T follicular helper cell (primary cell): ENCODE measurements at places on chromosomes 12 and 14.

GRCh38 chr14:73797543-73798265 is 53.9 kb upstream of the PTGR2 start:
- DNase-seq: no peak

- DNase-seq: no peak
These were observed 597 bp downstream of the RNF31 start for GRCh38 chr14:24147761-24148428.

DNA sequence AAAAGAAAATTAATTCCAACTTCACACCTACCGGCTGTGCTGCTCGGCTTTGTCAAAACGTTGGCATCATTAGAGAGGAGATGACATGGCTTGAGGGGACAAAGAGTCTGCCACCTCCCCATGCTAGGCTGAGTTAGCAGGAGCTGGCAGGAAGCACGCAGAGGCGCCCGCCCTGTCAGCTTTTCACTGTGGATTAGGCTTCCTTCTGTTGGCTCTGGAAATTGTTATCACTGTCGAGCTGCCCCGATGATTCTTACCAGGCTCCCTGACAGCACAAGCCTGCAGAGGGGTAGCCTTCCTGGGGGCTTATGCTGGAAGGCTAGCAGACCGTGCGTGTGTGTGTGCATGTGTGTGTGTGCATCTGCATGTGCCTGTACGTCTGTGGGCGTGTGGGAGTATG is 490.9 kb upstream of the TBX3 start:
- DNase-seq: no peak

GRCh38 chr12:53267999-53268629 is at the start of gene ESPL1:
TSS of gene ESPL1 (plus strand) at chr12:53268299. CDS start at chr12:53268767, 468 bp downstream.
- DNase-seq: peak; percentile 71

DNA sequence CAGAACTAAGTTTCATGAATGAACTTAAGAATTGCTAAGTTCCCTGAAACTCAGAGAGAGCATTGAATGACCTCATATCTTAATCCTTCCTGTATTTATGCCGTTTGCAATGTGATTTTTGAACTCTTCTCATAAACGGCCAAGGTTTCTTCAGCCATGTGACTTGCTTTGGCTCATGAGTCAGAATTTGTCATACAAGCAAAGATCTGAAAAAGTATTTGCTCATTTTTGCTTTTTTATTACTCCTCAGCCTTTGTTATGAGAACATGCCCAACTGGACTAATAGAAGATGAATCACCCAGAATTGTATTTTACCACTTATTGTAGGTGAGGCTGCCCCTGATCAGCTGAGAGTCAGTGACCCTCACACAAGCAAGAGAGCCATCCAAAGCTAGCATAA is 693.8 kb downstream of the BCL11B start:
- no peak for DNase-seq

- no peak for DNase-seq
These were observed 3.9 kb upstream of the KRT79 start for GRCh38 chr12:52837781-52838608.
